ENCODE measurements at places on chromosomes 3 and 15.

DNA sequence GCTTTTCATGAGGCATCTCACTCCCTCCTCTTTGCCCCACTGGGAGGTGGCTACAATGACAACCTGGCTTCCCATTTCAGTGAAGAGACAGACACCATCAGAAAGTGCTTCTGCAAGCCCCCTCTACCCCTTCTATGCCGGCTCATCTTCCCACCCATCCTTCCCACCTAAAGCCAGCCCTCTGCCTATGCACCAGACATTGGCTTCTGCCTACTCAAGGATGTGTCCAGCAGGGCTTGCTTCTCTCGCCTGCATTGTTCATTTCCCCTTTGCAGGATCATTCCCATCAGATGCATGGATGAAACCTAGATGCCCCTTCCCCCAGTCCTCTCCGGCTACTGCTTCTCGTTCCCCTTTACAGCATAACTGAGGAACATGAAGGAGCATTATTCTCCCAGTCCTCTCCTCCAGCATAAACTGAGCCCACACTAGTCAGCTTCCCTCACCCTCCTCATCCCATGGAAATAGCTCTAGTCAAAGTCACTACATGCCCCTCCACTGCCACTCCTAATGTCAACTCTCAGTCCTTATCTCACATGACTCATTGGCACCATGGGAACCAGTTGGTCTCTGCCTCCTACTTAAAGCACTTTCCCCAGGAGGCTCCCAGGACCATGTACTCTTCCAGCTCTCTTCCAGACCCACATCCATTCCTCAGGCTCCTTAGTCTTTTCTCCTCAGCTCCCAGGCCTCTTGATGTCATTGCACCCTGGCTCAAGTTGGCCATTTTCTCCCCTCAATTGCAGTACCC, 47.9 kb downstream of the TM2D3 start:
- no peak for DNase-seq

DNA sequence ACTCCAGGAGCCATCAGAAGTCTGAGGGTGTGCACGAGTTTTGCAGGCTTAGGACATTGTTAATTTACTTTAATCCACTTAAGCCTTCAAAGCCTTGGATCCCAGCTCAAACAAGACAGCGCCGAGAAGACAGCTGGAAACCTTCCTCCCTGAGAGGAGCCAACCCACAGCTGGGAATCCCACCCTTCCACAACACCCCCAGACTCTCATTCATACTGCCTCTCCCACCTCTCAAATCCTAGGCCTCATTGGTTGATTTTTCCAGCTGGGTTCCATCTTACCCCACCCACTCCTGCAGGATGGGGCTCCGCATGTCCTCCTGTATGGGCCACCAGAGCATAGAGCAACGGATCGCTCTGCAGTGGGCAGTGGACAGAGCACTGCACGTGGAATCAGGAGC, 80.4 kb downstream of the SEMA5B start:
- no peak for DNase-seq

GRCh38 chr3:141539431-141540187, 52.8 kb downstream of the RASA2 start:
- no peak for DNase-seq

- no peak for DNase-seq
These were observed 683.0 kb downstream of the TBL1XR1 start for GRCh38 chr3:176514297-176514696.

- DNase-seq, result no peak
These were observed 93.9 kb upstream of the VGLL3 start for GRCh38 chr3:87084868-87085267.

GRCh38 chr3:58307639-58308215, 1.4 kb downstream of the HTD2 start:
- no peak for DNase-seq

GRCh38 chr3:171535799-171536198, 75.6 kb upstream of the TNIK start:
- DNase-seq, result no peak

GRCh38 chr3:191372122-191372521, 41.8 kb upstream of the UTS2B start:
- no peak for DNase-seq

GRCh38 chr15:61489571-61489970, 260.5 kb upstream of the RORA start:
- DNase-seq, result no peak

GRCh38 chr3:78918361-78919020, 849.3 kb downstream of the ROBO1 start:
- no peak for DNase-seq

GRCh38 chr3:106263546-106263945, 394.7 kb upstream of the CBLB start:
- DNase-seq, result no peak

DNA sequence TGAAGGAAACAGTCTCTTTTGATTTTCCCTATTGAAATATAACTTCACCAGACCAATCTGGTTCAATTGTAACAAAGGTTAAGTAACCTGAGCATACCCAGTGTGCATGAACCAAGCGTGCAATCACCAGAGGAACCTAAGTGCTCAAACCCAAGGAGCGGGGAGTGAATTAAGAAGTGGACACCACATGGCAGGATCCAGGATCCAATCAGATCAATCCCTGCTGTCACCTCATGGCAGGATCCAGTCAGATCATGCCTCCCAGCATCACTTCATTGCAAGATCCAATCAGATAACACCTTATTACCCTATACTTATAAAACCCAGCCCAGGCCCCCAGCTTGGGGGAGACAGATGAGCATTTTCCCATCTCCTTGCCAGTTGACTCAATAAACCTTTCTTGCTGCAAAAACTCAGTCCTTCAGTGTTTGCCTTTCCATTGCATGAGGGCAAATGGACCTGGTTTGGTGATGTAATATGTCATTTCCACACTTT, 38.9 kb upstream of the RNU6-1 start:
- no peak for DNase-seq

DNA sequence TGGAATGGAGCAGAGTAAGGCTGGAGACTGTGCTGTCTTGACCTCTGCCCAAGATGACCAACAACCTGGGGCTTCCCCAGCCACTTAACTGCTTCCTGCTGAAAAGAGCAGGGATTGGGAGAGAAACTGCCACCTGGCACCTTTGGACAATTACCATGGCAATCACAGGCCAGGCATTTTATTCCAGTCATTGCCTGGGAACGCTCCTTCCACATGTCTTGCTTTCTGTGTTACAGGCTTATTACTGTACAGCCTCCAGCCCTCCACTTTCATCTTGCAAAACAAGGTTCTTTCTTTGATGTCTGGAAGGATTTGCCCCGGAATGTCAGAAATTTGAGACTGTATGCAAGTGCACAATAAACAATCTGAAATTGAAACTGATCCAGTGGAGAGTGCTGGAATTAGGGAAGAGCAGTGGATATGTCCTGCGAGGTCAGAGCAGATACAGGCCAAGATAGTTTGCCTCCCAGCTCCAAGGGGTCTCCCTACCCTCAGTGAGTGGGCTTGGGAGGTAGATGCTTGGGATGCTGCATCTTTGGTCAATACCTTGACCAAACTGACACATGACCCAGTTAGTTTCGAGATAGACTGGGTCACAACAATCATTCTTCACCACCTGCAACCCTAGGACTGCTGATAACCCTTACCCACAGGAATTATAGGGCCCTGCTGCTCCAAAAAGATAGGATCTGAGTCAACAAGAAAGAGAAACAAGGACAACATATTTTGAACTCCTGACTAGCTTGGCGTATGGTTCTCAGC, 2.7 kb downstream of the PPP1R14D start:
- no peak for DNase-seq

DNA sequence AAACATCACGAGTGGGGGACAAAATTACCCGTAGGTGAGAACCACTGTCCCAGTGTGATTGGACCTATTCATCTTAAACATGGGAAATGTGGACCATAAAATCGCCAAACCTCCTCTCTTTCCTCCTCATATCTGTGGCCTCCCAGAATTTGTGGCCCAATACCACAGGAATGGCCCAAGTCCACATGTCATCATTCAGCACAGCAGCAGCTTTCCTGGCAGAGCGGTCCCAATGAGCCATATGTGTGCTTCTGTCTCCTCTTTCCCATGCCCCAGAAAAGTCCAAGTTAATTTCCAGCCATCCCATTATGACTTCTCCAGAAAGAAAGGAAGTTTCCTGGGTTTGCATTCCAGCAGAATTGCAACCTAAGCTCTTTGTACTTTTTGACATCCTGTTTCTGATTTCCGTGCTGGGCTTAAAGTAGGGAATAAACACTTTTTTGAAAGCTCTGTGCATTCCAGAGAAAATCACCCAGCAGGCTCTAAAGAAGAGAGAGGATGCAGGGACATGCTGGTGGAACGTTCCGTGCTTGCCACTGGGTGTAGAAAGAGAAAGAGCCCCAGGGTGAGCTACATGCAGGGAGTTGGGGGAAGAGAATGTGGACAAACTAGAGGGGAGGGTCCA, 259.4 kb upstream of the PROK2 start:
- DNase-seq, result no peak

GRCh38 chr15:58559904-58560588, 128.3 kb downstream of the LIPC start:
- no peak for DNase-seq

DNA sequence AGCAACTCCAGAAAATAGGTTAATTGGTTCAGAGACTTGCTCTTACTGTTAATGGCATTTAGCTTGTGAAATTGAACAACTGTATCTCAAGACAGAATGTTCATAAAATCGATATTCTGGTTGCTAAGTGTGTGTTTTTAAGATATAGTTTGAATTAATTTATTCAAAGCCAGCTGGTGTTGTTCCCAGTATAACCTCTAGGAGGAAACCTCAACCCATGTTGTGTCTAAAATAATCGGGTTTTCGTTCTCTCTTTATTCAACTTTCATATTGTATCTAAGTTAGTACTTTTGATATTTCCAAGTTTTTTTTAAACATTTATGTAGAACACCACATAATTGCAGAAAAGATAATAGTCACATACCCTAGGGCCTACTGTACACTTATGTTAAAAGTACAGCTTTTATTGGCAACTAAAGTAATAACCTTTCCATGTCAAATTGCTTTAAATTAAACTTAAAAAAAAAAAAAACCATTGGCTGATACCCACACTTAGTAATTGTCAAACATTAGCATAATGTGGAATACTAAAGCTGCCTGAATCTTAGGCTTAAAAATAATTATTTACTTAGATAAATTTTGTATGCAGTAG, 90.9 kb downstream of the SAMMSON start:
- DNase-seq, result peak; percentile 3

GRCh38 chr3:190077395-190078045, 43.2 kb downstream of the P3H2 start:
- no peak for DNase-seq

GRCh38 chr3:115533218-115533617, 90.1 kb upstream of the GAP43 start:
- no peak for DNase-seq

- DNase-seq, result no peak
These were observed 5.9 kb upstream of the DNASE1L3 start for GRCh38 chr3:58216496-58217195.

- no peak for DNase-seq
These were observed 413.9 kb upstream of the MDFIC2 start for GRCh38 chr3:70726096-70726938.

DNA sequence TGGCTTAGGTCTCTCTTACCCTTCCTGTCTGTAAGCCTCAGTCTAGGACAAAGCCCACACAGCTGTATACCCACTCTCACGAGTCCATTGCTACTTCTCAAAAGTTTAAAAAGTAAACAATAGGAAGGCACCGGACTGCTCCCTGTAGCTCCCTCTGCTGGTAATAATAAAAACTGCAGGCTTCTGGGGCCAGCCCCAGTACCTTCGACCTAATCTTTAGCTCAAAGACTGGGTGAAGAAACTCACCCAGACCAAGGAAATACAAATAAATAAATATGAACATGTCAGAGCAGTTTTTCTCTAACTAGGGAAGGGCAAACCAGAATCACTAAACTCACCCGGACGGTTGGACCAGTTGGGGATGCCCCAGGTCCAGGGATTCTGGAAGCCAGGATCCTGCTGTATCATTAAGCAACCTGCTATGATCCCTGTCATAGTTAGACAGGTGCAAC, 5.0 kb downstream of the FAM219B start:
- peak; percentile 66 for DNase-seq

DNA sequence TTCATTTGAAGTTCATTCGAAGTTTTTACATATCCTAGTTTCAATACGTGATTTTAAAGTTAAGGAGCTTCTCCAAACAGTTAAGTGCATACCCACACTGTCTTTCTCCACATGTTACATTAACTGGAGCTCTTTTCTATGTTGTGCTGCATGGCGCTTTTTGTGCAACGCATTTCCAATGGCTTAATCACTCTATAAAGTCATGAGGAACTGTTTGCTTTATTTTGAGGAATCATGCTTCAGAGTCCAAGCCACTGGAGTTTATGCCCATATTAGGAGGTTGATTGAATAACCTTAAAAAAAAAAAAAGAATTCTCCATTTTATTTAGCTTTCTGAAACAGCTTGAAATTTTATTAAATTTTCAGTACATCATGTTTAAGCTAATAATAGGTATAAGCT, 109.4 kb upstream of the MBNL1 start:
- no peak for DNase-seq

GRCh38 chr3:111236836-111237713, 165.5 kb downstream of the NECTIN3 start:
- no peak for DNase-seq

DNA sequence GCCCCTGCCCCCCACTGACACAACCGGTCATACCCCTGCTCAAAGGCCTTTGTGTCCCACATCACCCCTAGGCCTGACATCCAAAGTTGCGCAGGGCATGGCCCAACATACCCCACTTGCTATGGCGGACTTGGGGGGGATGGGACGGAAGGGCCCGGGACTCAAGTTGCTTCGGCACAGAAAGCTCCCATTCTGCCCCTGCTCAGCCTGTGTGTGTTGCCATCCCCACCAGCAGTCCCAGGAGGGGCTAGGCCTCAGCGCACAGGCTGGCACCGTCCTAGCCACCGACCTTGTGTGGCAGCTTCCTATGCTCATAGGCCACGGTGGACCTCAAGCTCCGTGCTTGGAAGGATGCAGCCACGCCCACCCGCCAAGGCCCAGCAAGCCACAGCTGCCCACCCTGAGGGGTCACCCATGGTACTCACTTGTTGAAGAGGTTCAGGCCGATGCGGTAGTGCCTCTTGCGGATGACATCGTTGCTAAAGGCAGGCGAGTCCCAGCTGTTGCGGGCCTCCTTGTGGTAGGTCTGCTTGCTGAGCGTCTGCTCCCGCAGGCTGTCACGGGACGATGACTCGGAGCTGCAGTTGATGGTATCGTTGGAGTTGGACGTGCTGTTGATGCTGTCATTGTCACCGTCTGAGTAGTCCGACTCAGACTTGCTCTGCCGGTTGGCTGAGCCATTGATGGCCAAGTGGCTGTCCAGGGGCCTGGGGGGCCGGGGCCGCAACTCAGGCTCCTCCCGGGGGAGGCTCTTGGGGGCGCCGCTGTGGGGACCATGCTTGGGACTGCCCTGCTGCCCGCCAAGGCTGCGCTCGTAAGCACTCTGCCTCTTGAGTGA, 93.9 kb upstream of the RPL32 start:
- DNase-seq, result no peak

GRCh38 chr3:157103280-157103679, 56.7 kb downstream of the CCNL1 start:
- DNase-seq, result no peak

- no peak for DNase-seq
These were observed 37.0 kb upstream of the GCSAM start for GRCh38 chr3:112170046-112170445.

DNA sequence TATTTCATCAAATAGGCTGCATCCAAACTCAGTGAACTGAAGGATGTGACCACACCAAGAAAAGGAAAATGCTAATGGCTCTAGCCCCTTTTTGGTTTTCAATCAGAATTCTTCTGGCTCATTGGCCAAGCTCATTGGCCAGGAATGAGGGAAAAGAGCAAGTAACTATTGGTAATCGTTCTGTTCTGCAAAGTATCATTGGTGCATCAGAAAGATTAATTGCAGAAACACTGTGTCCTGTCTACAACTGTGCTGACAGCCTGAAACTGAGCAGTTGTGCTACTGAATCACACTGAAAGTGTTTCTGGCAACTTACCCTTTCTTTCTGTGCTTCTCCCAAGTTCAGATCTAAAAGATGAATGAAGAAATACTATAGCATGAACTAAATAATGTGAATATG, 116.4 kb upstream of the ROBO2 start:
- no peak for DNase-seq

Measured in GM19239 (cell line).